Activated CD4-positive, alpha-beta T cell treated with anti-CD3 and anti-CD28 coated beads for 24 hours (primary cell): ENCODE measurements at places on chromosomes 13 and 19.

- no peak for DNase-seq
Measured at GRCh38 chr19:8212212-8212611, 3.0 kb downstream of the CERS4 start.

GRCh38 chr19:53576941-53577653, 39.2 kb downstream of the ZNF331 start:
- DNase-seq, result no peak

DNA sequence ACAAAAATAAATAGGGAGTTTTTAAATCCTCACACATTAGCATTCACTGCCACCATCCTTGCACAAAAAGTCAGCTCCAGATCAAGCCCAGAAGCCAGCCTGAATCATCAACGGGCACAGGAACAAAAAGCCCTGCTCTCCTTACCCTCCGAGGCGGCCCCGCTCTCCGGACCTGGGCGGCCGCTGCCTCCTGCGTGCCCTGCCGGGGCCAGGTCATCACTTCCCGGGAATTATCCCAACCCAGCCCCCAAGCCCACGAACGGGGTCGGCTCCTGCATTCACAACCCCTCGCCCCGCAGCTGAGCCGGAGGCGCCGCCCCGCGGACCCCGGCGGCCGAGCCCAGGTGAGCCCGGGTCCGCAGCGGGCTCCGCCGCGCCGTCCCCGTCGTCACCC, 754 bp downstream of the DNAJB1 start:
- no peak for DNase-seq

DNA sequence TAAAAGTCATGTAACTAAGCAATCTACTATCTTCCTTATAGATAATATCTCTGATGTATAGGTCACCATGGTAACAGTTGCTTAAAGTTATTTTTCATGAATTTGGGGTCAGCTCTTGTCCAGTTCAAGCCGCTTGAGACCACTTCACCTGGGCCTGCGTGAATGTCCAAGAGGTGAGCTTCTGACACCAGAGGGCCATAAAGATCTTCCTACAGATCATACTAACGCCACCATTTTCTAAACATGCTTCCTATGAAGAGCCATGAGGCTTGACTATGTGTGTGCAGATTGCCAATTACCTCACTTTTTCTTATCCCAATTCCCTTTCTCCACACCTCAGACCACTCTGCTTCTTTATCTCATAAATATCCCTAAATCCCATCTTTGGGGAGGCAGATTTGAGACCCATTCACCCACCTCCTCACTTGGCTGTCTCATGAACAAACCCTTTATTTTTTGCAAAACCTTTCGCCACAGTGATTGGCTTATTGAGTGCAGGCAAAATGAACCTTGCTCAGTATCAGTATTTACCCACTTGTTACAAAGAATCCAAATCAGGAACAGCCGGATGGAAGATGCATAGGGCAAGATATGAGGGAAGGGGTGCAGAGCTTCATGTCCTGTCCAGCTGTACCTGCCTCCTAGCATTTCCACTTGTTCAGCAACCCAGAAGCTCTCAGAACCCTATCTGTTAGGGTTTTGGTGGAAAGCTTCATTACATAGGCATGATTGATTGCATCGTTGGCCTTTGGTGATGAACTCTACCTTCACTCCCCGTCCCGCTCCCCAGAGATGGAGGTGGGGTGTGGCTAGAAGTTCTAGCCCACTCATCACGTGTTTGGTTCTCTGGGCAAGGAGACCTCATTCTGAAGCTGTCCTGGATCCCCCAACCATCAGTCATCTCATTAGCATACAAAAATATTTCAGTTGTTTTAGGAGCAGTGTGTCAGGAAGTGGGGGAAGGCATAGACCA, 34.2 kb downstream of the FAM187B start:
- no peak for DNase-seq

DNA sequence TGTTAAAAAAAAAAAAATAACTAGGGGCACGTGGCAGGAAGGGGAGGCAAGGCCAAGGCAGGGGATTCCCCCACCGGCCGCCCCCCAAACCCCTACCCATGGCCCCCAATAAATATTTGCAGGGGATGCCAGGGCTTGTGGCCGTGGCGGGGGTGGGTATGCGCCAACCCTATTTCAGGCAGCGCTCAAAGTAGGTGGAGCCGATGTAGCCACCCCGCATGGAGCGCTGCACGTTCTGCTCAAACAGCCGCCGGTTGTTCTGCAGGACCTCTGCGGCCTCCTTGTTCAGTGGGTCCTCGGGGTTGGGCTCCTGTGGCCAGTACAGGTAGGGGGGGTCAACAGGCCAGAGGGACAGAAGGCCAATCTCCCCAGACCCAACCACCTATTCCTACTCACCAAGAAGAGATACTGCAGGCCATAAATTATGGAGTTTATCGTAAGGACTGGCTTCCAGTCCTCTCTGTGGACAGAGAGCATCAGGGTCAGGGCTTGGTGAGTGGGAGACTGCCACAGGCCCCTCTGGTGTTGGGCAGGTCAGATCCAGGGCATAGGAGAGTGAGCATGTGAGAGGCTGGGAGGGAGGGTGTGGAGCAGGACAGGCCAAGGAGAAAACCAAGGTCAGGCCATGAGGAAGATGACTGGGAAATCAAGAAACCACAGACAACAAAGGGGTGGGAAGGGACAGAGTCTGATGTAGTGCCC, 1.2 kb upstream of the CHMP2A start:
- no peak for DNase-seq

DNA sequence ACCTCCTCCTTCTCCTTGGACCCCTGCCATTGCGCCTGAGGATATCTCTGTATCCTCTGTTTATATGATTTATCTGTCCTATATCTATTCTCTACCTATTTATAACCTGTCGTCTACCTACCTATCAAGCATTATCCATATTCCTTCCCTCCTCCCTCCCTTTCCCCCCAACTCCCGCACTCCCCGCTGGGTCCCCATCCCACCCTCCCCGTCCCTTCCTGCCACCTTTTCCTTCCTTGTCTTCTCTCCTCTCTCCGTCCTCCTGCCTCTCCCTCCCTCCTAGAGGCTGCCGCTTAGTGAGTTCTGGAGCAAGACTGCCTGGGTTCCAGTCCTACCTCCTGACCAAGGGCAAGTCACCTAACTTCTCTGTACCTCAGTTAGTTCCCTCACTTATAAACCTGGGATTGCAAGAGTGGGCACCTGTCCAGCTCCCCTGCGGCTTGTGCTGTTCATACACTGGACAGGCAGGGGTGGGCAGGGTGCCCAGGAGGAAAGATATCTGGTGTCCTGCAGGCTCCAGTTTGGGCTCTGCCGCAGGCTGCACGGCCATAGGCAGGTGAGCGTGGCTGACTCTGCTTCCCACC, 16.1 kb downstream of the TTYH1 start:
- DNase-seq, result no peak
